ENCODE measurements at places on chromosomes 13 and 19.

GRCh38 chr13:26660766-26661165 is 99.8 kb downstream of the GPR12 start:
- DNase-seq: no peak
- H3K27me3 ChIP-seq: no peaks in the 10 kb centered on the region
- no peak overlapping the region for H3K27ac ChIP-seq
- peaks cover 4% of the 10 kb centered on the region for H3K4me1 ChIP-seq

- no peaks in the 10 kb centered on the region for H3K36me3 ChIP-seq
- no peak for DNase-seq
- no peak overlapping the region for H3K4me3 ChIP-seq
- H3K27me3 ChIP-seq: no peaks in the 10 kb centered on the region
These were observed 12.0 kb downstream of the ETFB start for GRCh38 chr19:51354103-51354741.

GRCh38 chr13:33639626-33640080 is 178.3 kb upstream of the RFC3 start:
- H3K27me3 ChIP-seq: no peaks in the 10 kb centered on the region
- no peaks in the 10 kb centered on the region for H3K36me3 ChIP-seq
- no peak for DNase-seq
- H3K27ac ChIP-seq: no peak overlapping the region
- peaks cover 5% of the 10 kb centered on the region for H3K4me1 ChIP-seq
- H3K4me3 ChIP-seq: no peak overlapping the region

GRCh38 chr19:23437901-23438300 is 42.6 kb upstream of the ZNF91 start:
- DNase-seq: no peak
- no peaks in the 10 kb centered on the region for H3K36me3 ChIP-seq
- no peaks in the 10 kb centered on the region for H3K4me1 ChIP-seq
- no peaks in the 10 kb centered on the region for H3K27me3 ChIP-seq
- H3K4me3 ChIP-seq: no peak overlapping the region

DNA sequence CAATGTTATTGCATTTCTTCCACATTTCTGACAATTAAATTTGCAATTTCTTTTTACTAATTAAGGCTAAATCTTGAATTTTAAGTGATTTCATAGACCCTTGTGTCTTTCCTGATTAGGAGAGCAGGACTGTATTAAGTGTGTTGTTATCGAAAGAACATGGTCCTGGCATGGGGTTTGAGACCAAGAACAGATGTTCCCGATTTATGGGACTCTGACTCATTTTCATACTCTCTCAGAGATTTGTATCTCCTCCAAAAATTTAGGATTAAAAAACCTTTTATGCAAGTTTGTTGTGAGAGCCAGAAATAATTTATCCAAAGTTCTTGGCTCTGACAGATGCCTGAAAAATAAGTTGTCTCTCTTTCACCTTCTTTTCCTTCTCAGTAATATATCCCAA is 589.3 kb upstream of the ARGLU1 start:
- DNase-seq: no peak
- H3K27ac ChIP-seq: no peak overlapping the region
- H3K27me3 ChIP-seq: no peaks in the 10 kb centered on the region

- no peak overlapping the region for H3K27ac ChIP-seq
- no peaks in the 10 kb centered on the region for H3K4me1 ChIP-seq
- H3K4me3 ChIP-seq: no peak overlapping the region
- no peak for DNase-seq
- no peaks in the 10 kb centered on the region for H3K36me3 ChIP-seq
These were observed 47.0 kb upstream of the TCF3 start for GRCh38 chr19:1699386-1699785.

DNA sequence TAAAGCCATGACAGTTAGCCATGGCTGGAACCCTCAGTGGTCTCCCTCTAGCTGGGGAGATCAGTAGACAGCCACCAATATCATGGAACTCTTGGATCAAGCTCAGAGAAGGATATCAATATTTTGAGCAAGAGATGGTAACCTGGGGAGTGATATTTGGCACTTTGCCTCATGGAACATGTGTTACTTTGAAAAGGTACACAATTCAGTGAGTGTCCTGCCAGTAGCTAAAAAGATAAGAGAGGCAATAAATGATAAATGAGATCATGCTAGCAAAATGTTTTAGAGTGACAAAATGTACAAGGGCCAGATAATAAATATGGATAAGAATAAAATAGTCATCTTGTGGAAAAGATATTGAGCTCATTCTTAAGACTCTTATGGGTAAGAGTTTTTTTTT is 1618.7 kb downstream of the OLFM4 start:
- H3K27me3 ChIP-seq: no peaks in the 10 kb centered on the region
- H3K4me1 ChIP-seq: 0 out of 2 replicates have a peak, but pooled peaks cover 2% of the 10 kb centered on the region

GRCh38 chr19:1747285-1748114 is 5.8 kb upstream of the ONECUT3 start:
- H3K36me3 ChIP-seq: no peaks in the 10 kb centered on the region
- H3K27ac ChIP-seq: no peak overlapping the region
- DNase-seq: no peak
- H3K4me1 ChIP-seq: no peaks in the 10 kb centered on the region
- H3K27me3 ChIP-seq: peaks cover 75% of the 10 kb centered on the region

DNA sequence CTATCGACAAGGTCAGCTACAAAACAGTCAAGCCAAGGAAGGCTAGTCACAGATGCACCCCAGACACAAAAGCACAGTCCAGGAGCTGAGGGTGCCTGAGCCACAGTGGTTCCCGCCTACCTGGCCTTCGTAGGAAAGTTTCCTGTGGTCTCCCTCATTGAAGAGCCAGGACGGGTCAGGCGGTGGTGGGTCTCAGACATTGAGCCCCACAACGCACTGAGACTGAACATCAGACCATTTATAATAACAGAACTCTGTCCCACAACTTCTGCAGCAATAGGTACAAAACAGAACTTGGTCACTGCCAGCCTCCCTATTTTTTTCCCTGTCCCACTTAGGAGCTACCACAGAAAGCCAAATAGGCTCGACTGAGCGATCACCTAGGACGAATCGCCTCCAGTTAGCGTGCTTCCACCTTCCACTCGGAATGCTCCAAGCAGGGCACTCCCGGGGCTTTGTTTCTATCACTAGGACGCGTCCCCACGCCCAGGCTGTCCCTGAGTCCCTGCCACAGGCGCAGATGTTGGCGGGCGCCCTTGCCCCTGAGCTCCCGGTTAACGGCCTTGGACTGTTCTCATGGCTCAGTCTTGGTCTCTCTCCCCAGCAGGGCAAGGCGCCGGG is 640 bp upstream of the ZNF544 start:
- peaks cover 7% of the 10 kb centered on the region for H3K4me1 ChIP-seq
- H3K4me3 ChIP-seq: peak overlapping the region; percentile 81
- H3K36me3 ChIP-seq: peaks cover 29% of the 10 kb centered on the region
- DNase-seq: no peak
- no peaks in the 10 kb centered on the region for H3K27me3 ChIP-seq
- peak overlapping the region; percentile 97 for H3K27ac ChIP-seq

- peaks cover 14% of the 10 kb centered on the region for H3K36me3 ChIP-seq
- no peak overlapping the region for H3K27ac ChIP-seq
- no peaks in the 10 kb centered on the region for H3K27me3 ChIP-seq
- no peaks in the 10 kb centered on the region for H3K4me1 ChIP-seq
These were observed 45.3 kb downstream of the SLAIN1 start for GRCh38 chr13:77742801-77743200.

- no peaks in the 10 kb centered on the region for H3K4me1 ChIP-seq
- no peak overlapping the region for H3K4me3 ChIP-seq
- DNase-seq: no peak
- H3K27me3 ChIP-seq: no peaks in the 10 kb centered on the region
- peaks cover 51% of the 10 kb centered on the region for H3K36me3 ChIP-seq
These were observed 46.8 kb downstream of the COG3 start for GRCh38 chr13:45511310-45512097.

GRCh38 chr13:24087605-24088225 is 72.8 kb upstream of the SPATA13 start:
- no peak for DNase-seq
- H3K27ac ChIP-seq: no peak overlapping the region
- H3K4me3 ChIP-seq: no peak overlapping the region
- no peaks in the 10 kb centered on the region for H3K36me3 ChIP-seq

GRCh38 chr19:16888629-16889365 is at the start of gene F2RL3:
TSS of gene F2RL3 (plus strand) at chr19:16888999. CDS start at chr19:16889190, 191 bp downstream.
- H3K27me3 ChIP-seq: no peaks in the 10 kb centered on the region
- H3K36me3 ChIP-seq: no peaks in the 10 kb centered on the region
- no peak for DNase-seq
- H3K27ac ChIP-seq: no peak within 1 kb of the TSS
- H3K4me1 ChIP-seq: no peaks in the 10 kb centered on the region

DNA sequence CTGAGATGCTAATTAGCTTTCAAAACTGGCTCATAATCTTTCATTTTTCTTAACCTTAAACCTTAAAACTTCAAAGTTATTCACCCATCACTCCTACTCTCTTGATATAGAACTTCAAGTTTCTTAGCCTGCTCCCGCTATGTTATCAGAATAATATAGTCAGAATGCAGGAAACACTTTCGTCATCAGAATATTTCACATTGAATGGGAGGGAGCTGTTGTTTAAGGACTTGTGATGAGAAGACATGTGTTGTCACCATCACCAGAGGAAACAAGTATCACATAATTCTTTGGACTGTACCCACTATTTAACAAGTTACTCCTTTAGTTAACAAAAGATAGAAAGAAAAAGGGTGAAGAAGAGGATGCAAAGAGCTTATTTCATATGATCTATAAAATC is 65.0 kb upstream of the FNDC3A start:
- no peak for DNase-seq
- no peaks in the 10 kb centered on the region for H3K4me1 ChIP-seq
- no peaks in the 10 kb centered on the region for H3K36me3 ChIP-seq
- H3K4me3 ChIP-seq: no peak overlapping the region
- no peaks in the 10 kb centered on the region for H3K27me3 ChIP-seq
- H3K27ac ChIP-seq: no peak overlapping the region

GRCh38 chr19:1274081-1274851 is 1.1 kb upstream of the FAM174C start:
- no peaks in the 10 kb centered on the region for H3K27me3 ChIP-seq

- H3K27me3 ChIP-seq: no peaks in the 10 kb centered on the region
- no peaks in the 10 kb centered on the region for H3K4me1 ChIP-seq
- H3K36me3 ChIP-seq: no peaks in the 10 kb centered on the region
- DNase-seq: no peak
These were observed 49.5 kb upstream of the POMP start for GRCh38 chr13:28609381-28609780.
